Left renal pelvis (tissue), 4 donors: ENCODE measurements at places on chromosomes 5 and 9. TPM values are rescaled to one million over a fixed set of nuclear protein-coding genes. Genes with fewer than 3 reads are reported as not detected.

DNA sequence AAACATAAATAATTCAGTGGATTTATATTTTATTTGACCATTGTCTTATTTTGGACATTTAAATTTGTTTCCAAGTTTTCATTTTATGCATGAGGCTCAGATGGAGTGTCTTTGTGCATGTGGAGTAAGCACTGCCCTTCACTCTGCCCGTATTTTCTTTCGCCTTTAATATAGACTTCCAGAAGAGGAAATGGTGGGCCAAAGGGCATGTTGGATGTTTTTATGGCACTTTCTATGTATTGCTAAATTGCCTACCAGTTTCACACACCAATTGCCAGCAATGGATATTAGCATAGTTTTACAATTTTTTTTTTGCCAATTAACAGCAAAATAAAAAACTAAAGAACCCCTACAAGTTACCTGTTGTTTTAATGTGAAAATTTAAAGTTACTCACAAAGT is 38.4 kb downstream of the ZSWIM6 start:
- no peak for DNase-seq

DNA sequence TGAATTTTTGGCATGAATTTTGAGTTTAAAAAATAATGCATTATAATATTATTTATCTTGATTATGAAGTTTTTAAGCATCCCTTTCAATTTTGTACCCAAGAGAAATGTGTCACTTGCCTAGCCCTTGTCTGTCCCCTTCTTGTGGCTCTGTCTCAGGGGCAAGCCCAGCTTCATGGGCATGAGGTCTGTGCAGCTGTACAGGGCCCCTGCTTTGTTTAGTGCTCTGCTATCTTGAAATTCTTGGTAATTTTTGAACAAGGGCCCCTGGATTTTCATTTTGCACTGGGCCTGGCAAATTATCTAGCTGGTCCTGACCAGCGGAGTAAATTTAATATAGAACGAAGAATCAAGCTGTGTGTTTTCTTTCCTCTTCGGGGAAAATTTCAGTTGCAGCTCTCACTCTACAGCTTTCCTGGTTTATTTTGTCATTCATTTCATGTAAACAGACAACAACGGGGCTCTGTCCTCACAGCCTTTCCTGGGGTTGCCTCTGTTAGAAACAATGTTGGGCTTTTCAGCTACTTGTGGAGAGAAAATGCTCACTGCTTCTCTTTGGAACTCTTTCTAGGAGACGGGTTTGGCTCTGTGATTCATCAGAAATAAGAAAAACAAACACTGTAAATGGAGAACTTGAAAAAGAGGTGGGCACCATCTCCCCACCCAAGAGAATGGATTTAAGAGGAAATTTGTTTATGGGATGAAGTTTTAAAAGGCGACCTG is 41.1 kb downstream of the LIX1 start:
- DNase-seq: no peak

DNA sequence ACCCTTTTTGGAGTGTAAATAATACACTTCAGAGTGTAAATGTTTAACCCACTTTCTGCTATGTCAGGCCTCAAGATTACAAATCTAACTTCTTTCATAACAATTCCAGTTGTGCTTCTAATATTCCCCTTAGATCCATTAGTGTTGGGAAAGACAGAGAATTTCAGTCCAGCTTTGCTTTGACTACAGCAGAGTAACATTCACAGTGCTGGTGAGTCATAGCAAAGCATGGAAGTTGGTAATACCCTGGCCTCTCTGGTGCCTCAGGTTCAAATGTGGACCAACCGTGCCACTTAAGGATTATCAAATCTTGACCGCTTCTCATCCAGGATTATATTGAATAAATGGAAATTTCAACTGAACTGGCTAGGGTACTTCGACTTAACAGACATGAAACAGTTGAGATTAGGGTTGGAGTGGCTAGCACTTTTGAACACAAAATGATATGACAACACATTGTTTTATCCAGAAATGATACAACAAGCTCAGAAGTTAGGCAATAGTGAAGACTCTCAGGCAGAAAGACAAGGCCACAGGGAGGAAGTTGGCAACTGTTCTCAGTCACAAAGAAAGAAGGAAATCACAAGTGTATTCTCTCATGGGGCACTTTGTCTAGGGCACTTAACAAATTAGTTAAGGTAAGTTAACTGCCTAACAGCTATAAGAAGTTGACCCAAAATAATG is 24.4 kb upstream of the RASA1 start:
- DNase-seq: no peak

DNA sequence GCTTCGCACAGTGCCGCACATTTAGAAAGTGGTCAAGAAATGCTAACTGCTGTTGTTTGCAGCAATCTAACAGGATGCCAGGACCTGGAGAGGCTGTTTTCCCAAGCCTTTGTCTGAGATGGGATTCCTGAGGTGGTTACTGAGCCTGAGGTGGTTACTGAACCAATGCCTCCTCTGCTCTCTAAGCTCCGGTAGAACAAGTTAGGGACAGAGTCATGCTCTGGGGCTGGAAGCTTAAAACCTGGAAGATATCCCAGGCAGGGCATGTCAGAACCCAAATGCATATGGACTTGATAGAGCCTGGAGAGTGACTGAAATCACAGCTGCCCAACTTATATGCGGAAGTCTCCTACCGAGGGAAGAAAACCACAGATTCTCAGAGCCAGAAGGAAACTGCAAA is 46.5 kb upstream of the FAT2 start:
- DNase-seq: no peak

DNA sequence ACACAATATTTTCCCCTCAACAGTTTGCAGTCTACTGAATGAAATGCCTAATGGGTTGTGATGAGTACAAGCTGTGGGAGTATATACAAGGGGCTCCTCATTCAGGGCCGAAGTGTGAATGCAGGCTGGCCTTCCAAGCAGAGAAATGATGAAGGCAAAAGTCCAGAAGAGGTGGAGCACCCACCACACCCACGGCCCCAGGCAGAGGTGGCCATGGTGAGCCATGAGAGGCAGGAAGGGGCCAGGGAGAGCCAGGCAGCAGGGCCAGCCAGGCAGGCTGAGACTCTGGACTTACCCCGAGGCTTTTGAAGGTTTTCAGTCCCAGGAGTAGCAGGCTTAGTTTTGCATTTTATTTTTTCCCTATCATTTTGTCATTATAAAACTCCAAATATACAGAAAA is 218.1 kb downstream of the AUH start:
- no peak for DNase-seq

GRCh38 chr5:154049636-154050035 is 10.9 kb downstream of the MFAP3 start:
- no peak for DNase-seq

Gene APBA1
- polyA plus RNA-seq: 13.5 TPM

Gene DBH
- polyA plus RNA-seq: 0.77 TPM

- no peak for DNase-seq
Observed at GRCh38 chr5:74342948-74343682, 297.4 kb downstream of the ENC1 start.

Gene PCDHB16
- 5.6 TPM for polyA plus RNA-seq

DNA sequence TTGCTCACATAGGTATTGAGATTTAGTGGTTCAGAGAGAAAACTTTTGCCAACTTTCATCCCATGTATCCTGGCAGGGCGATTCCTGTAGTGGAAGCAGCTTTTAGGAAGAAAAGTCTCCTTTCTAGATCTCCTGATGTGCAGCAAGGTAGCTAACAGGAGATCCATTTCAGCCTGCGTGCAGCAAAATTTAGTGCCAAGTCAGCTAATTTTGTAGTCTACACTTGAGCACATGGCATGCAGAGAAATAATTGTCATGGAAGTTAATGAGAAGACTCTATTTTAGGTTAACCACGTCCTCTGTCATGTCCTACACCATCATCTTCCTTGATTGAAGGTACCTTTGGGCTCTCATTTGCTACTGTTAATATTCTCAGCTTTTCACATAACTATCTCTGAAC is 165.8 kb downstream of the PTPRD start:
- no peak for DNase-seq

GRCh38 chr9:94085062-94085639 is 887 bp downstream of the PTPDC1 start:
- no peak for DNase-seq

- no peak for DNase-seq
Observed at GRCh38 chr5:35202319-35203111, 27.8 kb downstream of the PRLR start.

GRCh38 chr9:38373679-38374078 is 18.8 kb upstream of the ALDH1B1 start:
- DNase-seq: no peak

DNA sequence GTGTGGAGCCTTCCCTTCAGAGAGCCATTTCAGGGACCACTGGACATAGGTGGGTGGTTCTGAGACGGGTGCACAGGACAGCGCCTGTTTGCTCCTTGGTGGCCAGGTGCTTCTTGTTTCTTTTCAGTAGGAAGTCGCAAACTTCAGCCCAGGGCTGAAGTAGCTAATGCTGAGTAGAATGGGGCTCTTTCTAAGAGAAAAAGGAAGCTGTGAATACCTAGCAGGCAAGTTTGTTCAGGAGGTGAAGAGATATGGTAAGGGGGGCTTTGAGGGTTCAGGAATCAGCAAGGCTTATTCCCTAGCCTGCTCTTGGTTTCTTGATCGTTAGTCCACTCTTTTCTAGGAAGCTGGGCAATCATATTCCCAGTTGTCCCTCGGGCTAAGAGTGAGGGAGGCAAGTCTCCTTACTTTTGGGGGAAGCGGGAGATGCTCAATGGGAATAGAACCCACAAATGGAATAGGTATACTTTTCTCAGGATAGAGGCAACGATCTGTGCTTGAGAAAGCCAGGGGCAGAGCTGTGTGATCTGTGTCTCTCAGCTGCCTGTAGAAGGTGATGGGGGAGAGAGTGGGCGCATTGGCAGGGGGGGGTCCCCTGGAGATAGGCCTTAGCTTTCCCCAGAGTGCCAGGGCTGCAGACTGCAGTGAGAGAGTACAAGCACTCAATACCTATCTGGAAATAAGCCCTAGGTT is 1.9 kb upstream of the PURA start:
- no peak for DNase-seq

GRCh38 chr5:1144089-1144488 is 32.2 kb upstream of the SLC12A7 start:
- DNase-seq: no peak

Gene FRMD3
- 2.8 TPM for polyA plus RNA-seq

Gene DOCK8
- polyA plus RNA-seq: 7.0 TPM

- DNase-seq: no peak
Observed at GRCh38 chr5:102922799-102923477, 167.8 kb downstream of the PAM start.

DNA sequence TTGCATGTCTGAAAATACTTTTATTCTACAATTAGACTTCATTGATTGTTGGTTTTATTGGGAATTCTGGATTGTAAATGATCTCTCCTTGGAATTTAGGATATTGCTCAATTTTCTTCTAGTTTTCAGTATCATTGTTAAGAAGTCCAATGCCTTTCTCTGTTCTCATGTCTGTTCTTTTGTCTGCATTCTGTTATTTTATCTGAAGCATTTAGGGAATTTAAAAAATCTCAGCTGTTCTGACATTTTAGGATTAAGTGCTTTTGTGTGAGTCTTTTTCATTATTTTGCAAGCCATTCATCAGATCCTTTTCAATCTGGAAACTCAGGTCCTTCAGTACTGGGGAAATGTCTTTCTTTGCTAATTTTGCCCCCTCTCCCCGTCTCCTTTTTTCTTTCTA is 4.4 kb upstream of the FER start:
- DNase-seq: no peak

DNA sequence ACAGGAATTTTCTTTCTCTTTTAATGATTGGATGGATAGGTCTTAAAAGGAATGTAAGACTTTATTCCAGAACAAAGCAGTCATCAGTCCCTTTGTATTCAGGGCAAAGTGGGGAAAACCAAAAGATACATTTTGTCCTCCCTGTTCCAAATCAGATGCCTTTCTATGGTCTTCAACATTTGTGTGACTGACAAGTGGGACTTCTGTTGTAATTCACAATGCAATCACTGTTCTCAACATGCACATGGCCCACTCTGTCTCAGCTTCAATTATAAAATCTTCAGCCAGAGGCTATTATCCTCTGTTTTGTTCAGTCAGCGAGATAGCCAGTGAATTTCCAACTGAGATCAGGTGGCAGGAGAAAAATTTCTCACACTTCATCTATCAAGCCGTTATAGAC is 95.5 kb upstream of the ERBIN start:
- DNase-seq: no peak

Gene NUDT12
- polyA plus RNA-seq: 13.4 TPM

Gene F2R
- polyA plus RNA-seq: 44.0 TPM
